ENCODE measurements at places on chromosomes 3 and 15. TPM values are rescaled to one million over a fixed set of nuclear protein-coding genes. Genes with fewer than 3 reads are reported as not detected.

The REC114 gene
- total RNA-seq, result not detected

The DAZL gene
- total RNA-seq, result not detected

The BFSP2 gene
- not detected for total RNA-seq

The UQCC5 gene
- 63.3 TPM for total RNA-seq

The GOLGA6L4 gene
- 0.60 TPM for total RNA-seq

The MESP2 gene
- total RNA-seq, result 0.52 TPM

The PIK3R4 gene
- total RNA-seq, result 16.3 TPM

The NOX5 gene
- 0.24 TPM for total RNA-seq

The CTXN2 gene
- not detected for total RNA-seq

The HYAL1 gene
- 0.54 TPM for total RNA-seq

The IGSF11 gene
- total RNA-seq, result 4.6 TPM

The THUMPD3 gene
- 51.0 TPM for total RNA-seq

The GHSR gene
- not detected for total RNA-seq

The MKRN3 gene
- 2.0 TPM for total RNA-seq

The SAMMSON gene
- not detected for total RNA-seq

The MYZAP gene
- 1.3 TPM for total RNA-seq

The ADAMTS7 gene
- 8.5 TPM for total RNA-seq

The ATP13A5 gene
- not detected for total RNA-seq

The ARIH1 gene
- total RNA-seq, result 68.6 TPM

The ZNF662 gene
- total RNA-seq, result not detected

The EOMES gene
- total RNA-seq, result 0.46 TPM

The SLMAP gene
- 17.4 TPM for total RNA-seq

The GRM2 gene
- total RNA-seq, result 0.03 TPM

The GPR27 gene
- 3.3 TPM for total RNA-seq

The CFAP20DC gene
- 1.9 TPM for total RNA-seq

The FHIT gene
- 0.75 TPM for total RNA-seq

The ZDHHC19 gene
- total RNA-seq, result 0.35 TPM

The CAV3 gene
- not detected for total RNA-seq

The MORC1 gene
- not detected for total RNA-seq

The LYZL4 gene
- total RNA-seq, result not detected

The CISH gene
- total RNA-seq, result 0.63 TPM

The ADGRG7 gene
- not detected for total RNA-seq

The PRR23C gene
- total RNA-seq, result not detected

The EHHADH gene
- total RNA-seq, result 2.9 TPM

The XPC gene
- total RNA-seq, result 30.0 TPM

The BNC1 gene
- total RNA-seq, result 0.65 TPM

The OR5K1 gene
- not detected for total RNA-seq

The DNAH12 gene
- 0.09 TPM for total RNA-seq

The CLDN1 gene
- 15.3 TPM for total RNA-seq

The EIF5A2 gene
- 12.9 TPM for total RNA-seq

The AGBL1 gene
- total RNA-seq, result not detected

The SCN5A gene
- 0.89 TPM for total RNA-seq

The LMOD3 gene
- total RNA-seq, result not detected

The ADAMTS17 gene
- 0.42 TPM for total RNA-seq

The ZXDC gene
- 9.4 TPM for total RNA-seq

The STAB1 gene
- total RNA-seq, result 0.07 TPM

The TMEM207 gene
- not detected for total RNA-seq

The PTH1R gene
- 0.72 TPM for total RNA-seq

The CP gene
- total RNA-seq, result 6.1 TPM

The VWA5B2 gene
- total RNA-seq, result 0.29 TPM

The FSD2 gene
- total RNA-seq, result not detected

The CHST13 gene
- 0.82 TPM for total RNA-seq

The NPAP1 gene
- total RNA-seq, result not detected

The RBPMS2 gene
- total RNA-seq, result 8.3 TPM

The CHSY1 gene
- 21.5 TPM for total RNA-seq

Measured in A549 treated with AZD2906 at 1 μM for 4 hours (cell line).